ENCODE measurements at places on chromosomes 3 and 15. TPM values are rescaled to one million over a fixed set of nuclear protein-coding genes. Genes with fewer than 3 reads are reported as not detected.

Gene MUC20
- total RNA-seq, result 0.50 TPM

Gene COL6A5
- not detected for total RNA-seq

Gene AADACL2
- total RNA-seq, result not detected

Gene FGF7
- 278 TPM for total RNA-seq

Gene RARRES1
- 232 TPM for total RNA-seq

Gene NCK1
- total RNA-seq, result 60.5 TPM

Gene PDIA5
- total RNA-seq, result 46.3 TPM

Gene DLEC1
- total RNA-seq, result under 0.01 TPM

Gene CPNE9
- not detected for total RNA-seq

Gene CYP1A2
- not detected for total RNA-seq

Gene CYP8B1
- not detected for total RNA-seq

Gene AGBL1
- total RNA-seq, result not detected

Gene TMEM212
- not detected for total RNA-seq

Gene ITIH1
- total RNA-seq, result not detected

Gene MED12L
- 0.44 TPM for total RNA-seq

Gene GALNT15
- 93.0 TPM for total RNA-seq

Gene A4GNT
- total RNA-seq, result not detected

Gene ATP13A4
- 0.33 TPM for total RNA-seq

Gene EHD4
- 20.8 TPM for total RNA-seq

Gene SAMMSON
- total RNA-seq, result not detected

Gene MME
- 422 TPM for total RNA-seq

Gene IL5RA
- total RNA-seq, result not detected

Gene GOLGA6L9
- total RNA-seq, result 1.6 TPM

Data from smooth muscle cell of trachea (primary cell).